Stimulated activated CD4-positive, alpha-beta T cell treated with anti-CD3 and anti-CD28 coated beads, TNF-alpha, amount 100 ng/mL, for 4 hours (primary cell): ENCODE measurements at places on chromosomes 16 and 17.

GRCh38 chr17:41777574-41778188 is 8.8 kb downstream of the JUP start:
- no peak for DNase-seq

DNA sequence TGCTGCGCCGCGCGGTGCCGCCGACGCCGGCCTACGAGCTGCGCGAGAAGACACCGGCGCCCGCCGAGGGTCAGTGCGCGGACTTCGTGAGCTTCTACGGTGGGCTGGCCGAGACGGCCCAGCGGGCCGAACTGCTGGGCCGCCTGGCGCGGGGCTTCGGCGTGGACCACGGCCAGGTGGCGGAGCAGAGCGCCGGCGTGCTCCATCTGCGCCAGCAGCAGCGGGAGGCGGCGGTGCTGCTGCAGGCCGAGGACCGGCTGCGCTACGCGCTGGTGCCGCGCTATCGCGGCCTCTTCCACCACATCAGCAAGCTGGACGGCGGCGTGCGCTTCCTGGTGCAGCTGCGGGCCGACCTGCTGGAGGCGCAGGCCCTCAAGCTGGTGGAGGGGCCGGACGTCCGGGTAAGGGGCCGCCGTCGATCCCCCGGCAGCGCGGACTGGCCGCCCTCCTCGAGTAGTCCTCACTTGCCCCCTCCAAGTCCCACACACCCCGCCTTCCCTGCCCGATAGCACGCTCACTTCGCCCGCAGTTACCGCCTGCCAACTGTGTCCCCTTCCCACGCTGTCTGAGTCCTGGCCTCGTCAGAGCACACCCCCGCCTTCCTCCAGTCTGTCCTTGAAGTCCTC is 470 bp downstream of the MLYCD start:
- peak; percentile 23 for DNase-seq

DNA sequence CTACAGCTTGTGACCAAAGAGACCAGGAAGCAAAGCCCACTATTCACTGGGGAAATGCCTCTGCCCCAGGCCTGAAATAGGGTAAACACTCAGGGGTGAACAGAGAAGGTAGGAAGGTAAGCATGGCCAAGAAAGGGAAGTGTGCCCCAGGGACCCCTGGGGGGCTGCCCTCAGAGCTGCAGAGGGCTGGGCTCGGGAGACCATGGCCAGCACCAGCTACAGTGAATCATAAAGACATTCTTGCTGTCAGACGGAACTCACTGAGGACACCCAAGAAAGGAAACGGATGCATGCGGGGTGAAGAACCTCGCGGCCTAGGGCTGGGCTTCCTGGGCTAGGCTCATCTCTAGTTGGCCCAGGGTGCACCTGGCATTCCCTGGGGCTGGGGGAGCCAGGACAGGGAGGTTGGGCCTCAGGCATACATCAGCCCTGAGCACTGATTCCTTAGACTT is 9.6 kb downstream of the HIC1 start:
- no peak for DNase-seq

DNA sequence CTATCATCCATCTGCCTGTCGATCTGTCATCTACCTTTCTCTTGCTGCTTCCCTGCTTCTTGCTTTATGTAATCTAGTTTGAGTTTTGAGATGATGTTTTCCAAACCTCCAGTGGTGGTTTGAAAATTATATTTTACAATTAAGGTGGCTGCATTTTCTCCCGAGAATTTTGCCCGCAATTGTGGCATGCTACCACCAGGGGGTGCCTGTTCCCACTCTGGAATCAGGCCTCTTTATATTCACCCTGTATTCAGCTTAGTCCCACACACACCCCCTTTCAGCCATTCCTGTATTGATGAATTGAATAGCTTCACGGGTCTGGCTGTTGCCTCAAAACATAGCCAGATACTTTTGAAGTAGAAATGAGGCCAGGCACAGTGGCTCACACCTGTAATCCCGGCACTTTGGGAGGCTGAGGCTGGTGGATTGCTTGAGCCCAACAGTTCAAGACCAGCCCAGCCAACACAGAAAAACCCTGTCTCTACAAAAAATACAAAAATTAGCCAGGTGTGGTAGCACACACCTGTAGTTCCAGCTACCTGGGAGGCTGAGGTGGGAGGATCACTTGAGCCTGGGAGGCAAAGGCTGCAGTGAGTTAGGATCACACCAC is 3.2 kb downstream of the PRSS22 start:
- DNase-seq, result no peak

DNA sequence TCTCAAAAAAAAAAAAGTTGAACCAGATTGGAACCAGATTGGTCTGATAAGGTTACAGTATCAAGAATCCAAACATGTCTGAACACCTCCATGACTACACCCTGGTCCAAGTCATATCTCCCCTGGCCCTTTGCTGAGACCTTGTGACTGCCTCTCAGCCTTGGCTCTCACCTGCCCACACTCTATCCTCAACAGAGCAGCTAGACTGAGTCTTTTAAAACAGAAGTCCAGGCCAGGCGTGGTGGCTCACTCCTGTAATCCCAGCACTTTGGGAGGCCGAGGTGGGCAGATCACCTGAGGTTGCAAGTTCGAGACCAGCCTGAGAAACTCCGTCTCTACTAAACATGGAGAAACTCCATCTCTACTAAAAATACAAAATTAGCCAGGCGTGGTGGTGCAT is 91.7 kb downstream of the AIPL1 start:
- DNase-seq, result no peak

GRCh38 chr17:1558401-1558800 is 4.2 kb downstream of the PITPNA start:
- DNase-seq, result no peak

DNA sequence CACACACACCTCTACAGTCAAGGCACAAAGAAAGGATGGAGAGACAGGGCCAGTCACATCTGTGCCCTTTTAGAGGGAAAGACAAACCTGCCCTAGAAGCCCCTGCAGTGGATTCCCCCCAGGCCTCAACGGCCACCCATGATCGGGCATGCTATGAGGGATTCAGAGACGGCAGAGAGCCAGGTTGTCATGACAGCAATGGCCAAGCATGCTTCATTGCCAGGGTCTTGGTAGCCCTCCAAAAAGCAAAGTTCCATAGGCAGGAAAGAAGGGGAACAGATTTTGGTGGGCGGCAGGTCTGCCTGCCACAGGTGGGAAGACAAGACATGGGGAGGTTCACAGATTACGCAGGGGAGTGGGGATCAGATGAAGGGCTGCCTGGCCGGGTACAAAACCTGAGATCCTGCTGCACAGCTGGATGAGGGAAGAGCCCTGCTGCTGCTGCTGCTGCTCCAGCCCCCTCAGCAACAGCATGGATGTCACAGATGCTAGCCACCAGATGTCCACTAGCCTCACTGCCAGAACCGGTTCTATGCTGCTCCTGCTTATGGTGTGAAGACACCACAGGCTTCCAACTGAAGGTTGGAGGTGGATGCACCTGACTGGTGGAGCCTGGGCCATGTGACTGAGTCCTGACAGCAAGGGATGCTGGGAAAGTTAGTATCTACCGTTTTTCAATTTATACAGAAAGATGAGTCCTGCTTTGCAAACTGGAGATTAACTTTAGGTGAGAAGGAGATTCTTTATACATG is 17.8 kb downstream of the ACTG1 start:
- no peak for DNase-seq

GRCh38 chr17:61402978-61403800 is 3.5 kb downstream of the TBX2 start:
- no peak for DNase-seq

DNA sequence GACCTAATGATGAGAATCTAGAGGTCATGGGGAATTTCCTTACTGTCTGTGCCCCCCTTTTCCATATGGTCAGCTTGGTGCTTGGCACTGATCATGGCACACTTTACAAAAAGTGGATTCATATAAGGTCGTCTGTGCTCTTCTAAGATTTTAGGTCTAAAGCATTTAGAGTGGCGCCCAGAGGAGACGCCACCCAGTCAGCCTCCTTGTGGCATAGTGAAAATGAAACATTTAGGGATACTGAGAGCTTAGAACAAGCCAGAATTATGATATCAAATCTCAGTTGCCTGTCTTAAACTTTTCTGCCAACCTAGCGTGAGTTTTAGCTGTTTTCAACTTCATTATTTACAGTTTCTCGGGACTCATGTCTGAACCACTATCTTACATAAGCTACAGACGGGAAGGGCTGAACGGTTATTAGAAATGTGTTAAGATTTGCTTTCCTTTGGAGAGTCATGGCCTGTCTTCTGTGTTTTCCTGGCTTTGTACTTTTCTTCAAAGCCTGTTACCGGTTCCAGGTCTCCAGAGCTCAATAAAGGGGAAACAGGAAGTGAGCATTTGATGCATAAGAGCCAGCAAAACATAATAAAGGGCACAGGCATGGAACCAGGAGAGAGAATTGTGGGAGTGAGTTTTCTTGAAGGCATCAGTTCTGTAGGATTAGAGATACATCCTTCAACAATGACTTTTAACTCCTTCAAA is 13.7 kb downstream of the ZNRF1 start:
- DNase-seq, result no peak

- no peak for DNase-seq
Observed at GRCh38 chr16:55655381-55655896, 349 bp upstream of the SLC6A2 start.

DNA sequence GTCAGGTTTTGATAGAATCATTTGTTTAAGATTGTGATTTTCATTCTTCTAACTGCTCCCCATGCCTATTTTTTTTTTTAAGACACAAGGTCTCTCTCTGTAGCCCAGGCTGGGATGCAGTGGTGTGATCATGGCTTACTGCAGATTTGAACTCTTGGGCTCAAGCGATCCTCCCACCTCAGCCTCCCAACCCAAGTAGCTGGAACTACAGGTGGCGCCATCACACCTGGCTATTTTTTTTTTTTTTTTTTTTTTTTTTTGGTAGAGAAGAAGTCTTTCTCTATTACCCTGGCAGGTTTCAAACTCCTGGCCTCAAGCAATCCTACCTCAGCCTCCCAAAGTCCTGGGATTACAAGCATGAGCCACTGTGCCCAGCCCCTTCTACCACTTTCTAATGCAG is 223.3 kb downstream of the CBLN1 start:
- no peak for DNase-seq

DNA sequence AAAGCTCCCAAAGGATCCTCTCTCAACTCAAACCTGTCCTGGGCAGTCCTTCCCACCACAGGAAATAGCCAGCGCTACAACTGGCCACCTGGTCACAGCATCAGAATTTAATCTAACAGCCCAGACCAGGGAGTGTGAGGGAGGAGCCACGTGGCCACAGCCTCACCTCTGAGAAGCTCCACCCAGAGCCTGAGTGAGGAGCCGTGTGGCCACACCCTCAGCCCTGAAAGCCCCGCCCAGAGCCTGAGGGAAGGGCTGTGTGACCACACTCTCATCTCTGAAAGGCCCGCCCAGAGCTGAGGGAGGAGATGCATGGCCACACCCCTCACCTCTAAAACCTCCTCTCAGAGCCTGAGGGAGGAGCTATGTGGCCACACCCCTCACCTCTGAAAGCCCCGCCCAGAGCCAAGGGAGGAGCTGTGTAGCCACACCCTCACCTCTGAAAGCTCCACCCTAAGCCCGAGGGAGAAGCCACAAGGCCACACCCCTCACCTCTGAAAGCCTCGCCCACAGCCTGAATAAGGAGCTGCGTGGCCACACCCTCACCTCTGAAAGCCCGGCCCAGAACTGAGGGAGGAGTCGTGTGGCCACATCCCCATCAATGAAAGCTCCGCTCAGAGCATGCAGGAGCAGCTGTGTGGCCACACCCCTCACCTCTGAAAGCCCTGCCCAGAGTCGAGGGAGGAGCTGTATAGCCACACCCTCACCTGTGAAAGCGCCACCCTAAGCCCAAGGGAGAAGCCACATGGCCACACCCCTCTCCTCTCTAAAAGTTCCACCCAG is 28.6 kb downstream of the SLC38A8 start:
- DNase-seq, result peak; percentile 24

DNA sequence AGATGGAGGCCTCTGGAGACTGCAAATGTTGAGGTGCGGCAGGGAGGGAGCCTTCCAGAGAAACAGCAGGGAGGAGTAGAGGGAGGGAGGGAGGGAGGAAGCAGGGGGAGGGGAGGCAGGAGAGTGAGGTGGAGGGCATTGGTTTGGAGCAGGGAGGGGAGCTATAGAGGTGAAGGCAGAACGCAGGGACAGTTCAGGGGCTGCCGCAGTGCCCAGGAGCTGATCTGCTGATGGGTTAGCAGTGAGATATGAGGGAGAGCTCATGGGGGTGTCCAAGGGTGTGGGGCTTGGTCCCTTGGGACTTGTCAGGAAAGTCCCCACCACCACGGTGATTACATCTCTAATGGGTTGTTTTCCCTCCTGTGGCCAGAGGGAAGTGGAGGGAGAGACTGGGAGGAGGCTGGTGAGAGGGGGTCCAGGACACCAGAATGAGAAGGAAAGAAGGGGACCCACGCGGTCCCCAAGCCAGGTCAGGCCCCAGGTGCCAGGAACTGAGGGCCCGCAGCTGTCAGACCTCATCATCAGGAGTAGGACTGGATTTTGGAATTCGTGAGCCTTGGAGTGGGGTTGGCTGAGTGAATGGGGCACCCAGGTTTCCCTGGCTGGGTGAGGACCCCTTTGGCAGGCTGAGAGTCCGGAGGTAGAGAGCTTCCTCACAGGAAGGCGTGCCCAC is 11.2 kb downstream of the CA4 start:
- no peak for DNase-seq

DNA sequence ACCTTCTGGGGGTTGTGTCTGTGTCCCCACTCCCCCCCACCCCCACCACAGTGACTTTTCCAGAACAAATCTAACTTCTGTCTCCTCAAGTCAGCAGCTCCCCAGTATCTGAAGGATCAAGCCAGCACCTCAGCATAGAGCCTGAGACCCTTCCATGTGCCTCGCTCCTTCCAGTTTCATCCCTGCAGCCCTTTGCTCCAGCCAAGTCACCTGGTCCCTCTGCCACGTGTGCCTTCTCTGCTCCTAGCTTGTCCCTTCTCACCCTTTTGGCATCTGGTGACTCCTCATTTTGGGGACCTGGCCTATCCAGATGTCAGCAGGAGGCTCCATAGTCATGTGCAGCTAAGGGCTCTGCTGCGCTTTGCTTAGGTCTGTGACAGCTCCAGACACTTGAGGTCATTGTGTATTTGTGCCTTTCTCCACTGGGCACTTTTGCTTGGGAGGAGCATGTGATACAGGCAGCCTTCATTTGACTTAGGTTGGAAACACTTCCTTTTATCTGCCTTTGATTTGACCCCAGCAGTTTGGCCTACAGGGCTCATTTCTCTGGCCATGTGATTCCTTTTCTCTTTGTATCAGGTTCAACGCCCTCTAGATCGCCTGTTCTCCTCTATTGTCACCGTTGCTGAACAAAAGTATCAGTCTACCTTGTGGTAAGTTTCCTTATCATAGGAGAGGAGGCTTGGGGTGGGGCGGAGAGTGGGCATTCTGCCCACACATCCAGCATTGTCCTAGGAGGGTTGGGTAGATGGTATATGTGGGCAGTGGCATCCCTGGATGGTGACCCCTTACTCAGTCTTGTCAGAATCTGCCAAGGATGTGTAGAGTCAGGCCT is 7.1 kb upstream of the NFATC3 start:
- no peak for DNase-seq
